B cell (primary cell): ENCODE measurements at places on chromosomes 4 and X. TPM values are rescaled to one million over a fixed set of nuclear protein-coding genes. Genes with fewer than 3 reads are reported as not detected.
A peak's percentile ranks its signal among the peaks of the same experiment; 100 is the strongest.

GRCh38 chrX:106710771-106711170 is 15.7 kb upstream of the RNF128 start:
- H3K4me3 ChIP-seq, result no peak overlapping the region
- H3K27ac ChIP-seq, result no peak overlapping the region

DNA sequence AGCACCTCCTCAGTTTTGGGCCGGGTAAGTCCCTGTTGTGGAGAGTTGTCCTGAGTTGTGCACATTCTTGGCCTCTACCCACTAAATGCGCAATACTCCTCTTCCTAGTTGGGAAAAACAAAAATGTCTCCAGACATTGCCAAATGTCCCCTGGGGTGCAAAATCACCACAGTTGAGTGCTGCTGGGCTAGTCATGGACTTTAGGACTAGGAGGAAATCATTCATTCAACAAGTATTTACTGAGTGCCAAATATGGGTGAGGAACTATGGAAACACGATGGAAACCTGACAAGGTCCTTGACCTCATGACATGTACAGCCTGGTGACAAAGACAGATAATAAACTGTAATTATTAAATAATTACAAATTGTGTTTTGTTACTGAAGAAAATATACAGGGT is 71.6 kb downstream of the STX18 start:
- no peaks in the 10 kb centered on the region for H3K4me1 ChIP-seq
- peaks cover 2% of the 10 kb centered on the region for H3K36me3 ChIP-seq

GRCh38 chrX:154123241-154124219 is 20.5 kb upstream of the OPN1LW start:
- H3K4me3 ChIP-seq, result no peak overlapping the region
- H3K27ac ChIP-seq, result no peak overlapping the region
- H3K36me3 ChIP-seq, result no peaks in the 10 kb centered on the region
- peaks cover 23% of the 10 kb centered on the region for H3K4me1 ChIP-seq
- H3K27me3 ChIP-seq, result no peaks in the 10 kb centered on the region
- DNase-seq, result peak; percentile 31

GRCh38 chrX:40727581-40728252 is 7.6 kb downstream of the MED14 start:
- peaks cover 13% of the 10 kb centered on the region for H3K4me1 ChIP-seq
- no peaks in the 10 kb centered on the region for H3K27me3 ChIP-seq
- peaks cover 6% of the 10 kb centered on the region for H3K36me3 ChIP-seq
- H3K27ac ChIP-seq, result no peak overlapping the region
- no peak overlapping the region for H3K4me3 ChIP-seq

DNA sequence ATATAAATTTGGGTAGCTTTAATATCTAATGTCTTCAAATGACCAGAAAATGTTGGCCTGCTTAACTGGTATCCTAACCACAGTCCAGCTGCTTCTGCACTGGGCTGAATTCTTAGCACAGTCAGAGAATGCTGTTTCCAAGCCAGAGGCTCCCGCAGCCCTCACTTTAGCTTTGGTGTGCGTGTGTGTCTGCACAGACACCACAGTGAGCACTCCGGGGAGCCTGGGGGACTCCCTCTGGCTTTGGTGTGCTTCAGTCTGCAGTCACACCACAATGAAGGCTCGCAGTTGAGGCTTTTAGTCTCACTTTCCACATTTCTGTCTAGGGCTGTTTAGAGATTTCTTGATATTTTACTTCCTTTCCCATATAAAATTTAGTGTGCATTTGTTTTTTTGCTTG is 53.6 kb downstream of the APOO start:
- no peak overlapping the region for H3K27ac ChIP-seq
- no peak overlapping the region for H3K4me3 ChIP-seq
- H3K4me1 ChIP-seq, result no peaks in the 10 kb centered on the region
- H3K27me3 ChIP-seq, result no peaks in the 10 kb centered on the region

DNA sequence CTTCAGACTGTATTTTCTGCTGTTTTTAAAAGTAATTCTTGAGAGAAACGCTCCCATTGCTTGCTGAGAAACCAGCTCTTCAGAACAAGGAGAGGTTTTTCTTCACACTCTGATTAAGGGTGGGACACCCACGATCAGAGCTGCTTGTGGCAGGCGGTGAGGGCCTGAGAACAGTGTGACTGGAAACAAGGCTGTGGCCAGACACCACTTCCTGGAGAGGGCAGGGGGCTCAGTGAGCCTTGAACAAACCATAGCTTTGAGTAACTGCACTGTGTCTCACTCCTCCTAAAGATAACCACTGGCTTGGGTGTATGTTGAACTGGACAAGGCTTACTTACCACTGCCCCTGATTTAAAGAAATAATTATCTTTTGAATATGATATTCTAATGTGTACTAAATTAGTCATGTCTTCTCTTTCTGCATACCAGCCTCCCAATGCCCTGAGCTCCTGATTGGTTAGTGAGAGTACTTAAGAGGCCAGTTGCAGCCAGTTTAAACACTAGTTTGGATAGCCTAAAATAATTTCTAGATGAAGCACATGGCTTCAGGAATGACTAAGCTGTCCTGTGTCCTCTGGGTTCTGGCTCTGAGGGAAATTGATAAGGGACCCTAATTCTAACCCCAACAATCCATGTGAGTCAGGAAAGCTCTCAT is 3.7 kb upstream of the GPR82 start:
- no peak overlapping the region for H3K27ac ChIP-seq
- no peaks in the 10 kb centered on the region for H3K27me3 ChIP-seq
- peaks cover 58% of the 10 kb centered on the region for H3K4me1 ChIP-seq
- DNase-seq, result peak; percentile 44

GRCh38 chrX:87727620-87728019 is 210.0 kb downstream of the KLHL4 start:
- DNase-seq, result no peak
- H3K27me3 ChIP-seq, result no peaks in the 10 kb centered on the region
- H3K36me3 ChIP-seq, result no peaks in the 10 kb centered on the region
- no peak overlapping the region for H3K27ac ChIP-seq

GRCh38 chrX:81390237-81390636 is 188.3 kb downstream of the SH3BGRL start:
- no peaks in the 10 kb centered on the region for H3K27me3 ChIP-seq
- DNase-seq, result no peak

GRCh38 chr4:87553182-87553581 is 24.0 kb upstream of the SPARCL1 start:
- no peak for DNase-seq
- H3K27ac ChIP-seq, result no peak overlapping the region
- H3K36me3 ChIP-seq, result no peaks in the 10 kb centered on the region
- H3K4me1 ChIP-seq, result no peaks in the 10 kb centered on the region

DNA sequence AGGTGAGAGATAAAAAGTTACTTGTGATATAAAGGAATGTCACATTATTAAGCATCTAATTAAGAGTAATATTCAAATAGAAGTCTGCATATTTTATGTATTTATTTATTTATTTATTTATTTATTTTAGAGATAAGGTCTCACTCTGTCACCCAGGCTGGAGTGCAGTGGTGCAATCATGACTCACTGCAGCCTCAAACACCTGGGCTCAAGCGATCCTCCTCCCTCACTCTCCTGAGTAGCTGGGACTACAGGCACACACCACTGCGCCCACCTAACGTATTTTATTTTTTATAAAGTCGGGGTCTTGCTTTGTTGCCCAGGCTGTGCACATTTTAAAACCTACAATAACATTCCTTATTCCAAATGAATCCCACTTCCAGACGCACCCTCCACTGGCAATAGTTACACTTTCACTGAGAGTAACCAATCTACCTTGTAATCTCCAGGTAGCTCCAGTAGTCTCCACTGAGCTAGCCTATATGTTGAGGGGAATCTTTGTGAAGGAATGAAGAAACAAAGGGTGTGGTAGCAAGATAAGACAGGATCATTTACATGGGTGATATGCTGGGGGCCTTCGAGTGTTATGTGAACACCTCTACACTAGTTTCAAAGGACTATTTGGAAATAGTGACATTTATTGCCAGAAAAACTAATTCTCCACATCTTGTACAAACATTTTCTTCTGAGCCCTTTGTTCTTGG is 11.9 kb downstream of the SH3D19 start:
- H3K36me3 ChIP-seq, result no peaks in the 10 kb centered on the region
- no peak overlapping the region for H3K4me3 ChIP-seq
- no peaks in the 10 kb centered on the region for H3K4me1 ChIP-seq
- no peak for DNase-seq

DNA sequence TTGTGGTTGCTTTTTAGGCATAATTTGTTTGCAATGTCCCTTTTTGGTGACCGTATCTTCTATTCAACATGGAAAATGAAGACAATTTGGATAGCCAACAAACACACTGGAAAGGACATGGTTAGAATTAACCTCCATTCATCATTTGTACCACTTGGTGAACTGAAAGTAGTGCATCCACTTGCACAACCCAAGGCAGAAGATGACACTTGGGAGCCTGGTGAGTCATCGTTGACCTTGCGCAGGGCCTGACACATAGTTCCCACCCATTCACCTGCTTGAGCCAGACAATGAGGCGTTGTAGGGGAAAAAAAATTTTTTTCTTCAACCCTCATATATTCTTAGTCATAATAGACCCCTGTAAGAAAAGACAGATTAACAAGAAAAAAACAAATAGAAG is 32.4 kb downstream of the EGF start:
- no peak overlapping the region for H3K4me3 ChIP-seq
- H3K27me3 ChIP-seq, result no peaks in the 10 kb centered on the region
- no peak overlapping the region for H3K27ac ChIP-seq
- no peaks in the 10 kb centered on the region for H3K4me1 ChIP-seq
- no peaks in the 10 kb centered on the region for H3K36me3 ChIP-seq
- DNase-seq, result no peak

- no peak overlapping the region for H3K4me3 ChIP-seq
- peak; percentile 32 for DNase-seq
- H3K4me1 ChIP-seq, result peaks cover 13% of the 10 kb centered on the region
- no peaks in the 10 kb centered on the region for H3K36me3 ChIP-seq
- no peak overlapping the region for H3K27ac ChIP-seq
These were observed 30.9 kb downstream of the RNF212 start for GRCh38 chr4:1082215-1083182.

DNA sequence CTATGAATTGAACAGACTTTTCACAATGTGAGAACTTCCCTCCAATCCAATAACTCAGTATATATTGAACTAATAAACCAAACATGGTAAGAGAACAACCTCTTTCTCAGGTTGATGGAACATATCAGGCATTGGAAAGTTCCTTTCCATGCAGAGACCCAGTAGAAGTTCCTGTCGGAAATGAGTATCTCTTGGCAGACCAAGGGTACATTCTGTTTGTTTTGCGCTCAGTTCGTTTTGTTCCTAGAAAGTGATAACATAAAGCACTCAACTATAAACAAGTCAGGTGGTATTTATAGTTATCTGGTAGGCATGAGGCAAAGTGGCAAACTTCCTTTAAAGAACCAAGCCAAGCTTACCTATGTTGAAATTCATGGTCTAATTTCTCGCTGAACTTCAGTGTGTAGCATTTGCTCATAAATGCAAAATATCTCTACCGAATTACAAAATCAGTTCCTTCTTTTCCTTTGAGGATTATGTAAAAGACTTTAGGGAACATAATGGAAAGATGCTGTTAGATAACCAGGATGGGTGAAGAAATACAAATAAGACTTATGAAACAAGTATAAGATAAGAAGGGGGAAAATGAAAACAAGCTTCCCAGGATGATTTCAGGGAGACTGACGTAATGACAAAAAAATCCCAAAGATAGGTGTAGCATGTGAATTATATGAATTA is 120.3 kb downstream of the ARHGAP24 start:
- peaks cover 12% of the 10 kb centered on the region for H3K4me1 ChIP-seq
- no peak overlapping the region for H3K4me3 ChIP-seq
- H3K36me3 ChIP-seq, result peaks cover 6% of the 10 kb centered on the region
- no peak for DNase-seq

The EREG gene
- total RNA-seq, result not detected in 2 replicates

The SEC24D gene
- total RNA-seq, result 15.8 and 19.8 TPM in 2 replicates

The CFP gene
- total RNA-seq, result 0.59 and 2.0 TPM in 2 replicates

The TCEAL3 gene
- total RNA-seq, result 6.7 and 8.3 TPM in 2 replicates

The SGCB gene
- 9.7 and 12.8 TPM in 2 replicates for total RNA-seq

The LGI2 gene
- not detected in 2 replicates for total RNA-seq

The SMAD1 gene
- not detected in 2 replicates for total RNA-seq

The STARD8 gene
- total RNA-seq, result 0.46 and 0.54 TPM in 2 replicates

The MAGEA2B gene
- not detected in 2 replicates for total RNA-seq

The FABP2 gene
- total RNA-seq, result not detected in 2 replicates
